NCI-H1105 (cell line): ENCODE measurements at places on chromosomes 7 and 10.

GRCh38 chr10:74728225-74728624 lies 98.2 kb upstream of the KAT6B start:
- DNase-seq = no peak

DNA sequence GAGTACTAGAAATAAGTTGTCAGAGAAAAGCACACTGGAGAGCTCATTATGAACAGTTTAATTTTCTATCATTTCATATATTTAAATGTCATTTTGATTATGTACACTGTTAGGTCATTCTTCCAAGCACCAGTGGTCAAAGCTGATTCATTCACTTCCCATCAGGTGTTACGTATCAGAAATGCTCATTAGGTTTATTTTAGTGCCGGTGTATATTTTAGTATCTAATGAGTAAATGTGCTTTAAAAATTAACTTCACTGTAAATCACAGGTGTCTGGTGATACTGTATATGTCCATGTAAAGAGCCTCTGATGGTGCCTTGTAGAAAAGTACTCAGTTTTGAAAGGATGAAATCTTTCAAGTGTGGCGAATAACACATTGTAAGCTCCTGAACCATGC lies 3.5 kb downstream of the DMTF1 start:
- DNase-seq = no peak

DNA sequence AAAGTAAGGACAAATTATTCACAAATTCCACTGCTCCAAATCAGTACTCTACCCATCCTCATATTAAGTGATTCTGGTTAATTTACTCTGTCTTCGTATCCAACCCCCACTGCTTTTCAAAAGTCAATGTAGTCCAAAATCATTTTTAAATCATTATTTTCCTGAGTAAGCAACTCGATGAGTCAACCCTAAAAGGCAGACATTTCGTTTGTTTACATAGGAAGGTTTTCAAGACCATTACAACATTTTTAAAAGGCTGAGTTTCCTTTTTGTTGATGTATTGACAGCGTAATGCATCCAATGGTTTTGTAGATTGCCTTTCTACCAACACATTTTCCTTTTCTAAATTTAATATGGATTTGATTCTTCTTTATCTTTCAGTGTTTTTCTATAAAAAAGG lies 523.0 kb upstream of the ANKRD30A start:
- no peak for DNase-seq

DNA sequence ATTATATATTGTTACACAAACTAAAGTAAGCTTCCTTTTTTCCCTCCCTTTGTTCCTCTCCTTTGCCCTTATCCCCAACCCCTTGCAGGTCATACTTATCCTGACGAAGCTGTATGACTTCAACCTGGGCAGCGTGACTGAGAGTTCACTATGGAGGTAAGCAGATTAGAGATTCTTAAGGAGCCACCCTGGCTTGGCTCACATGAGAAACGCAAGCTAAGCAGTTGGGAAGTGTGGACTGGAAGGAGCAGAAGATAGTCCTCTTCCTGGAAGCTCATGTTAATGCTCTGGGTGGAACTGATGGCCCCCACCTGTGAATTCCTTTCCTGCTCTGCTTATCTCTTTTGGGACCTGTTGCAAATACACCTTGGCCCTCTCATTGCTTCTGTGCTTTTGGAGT lies 201.6 kb downstream of the SORCS3 start:
- DNase-seq = no peak

DNA sequence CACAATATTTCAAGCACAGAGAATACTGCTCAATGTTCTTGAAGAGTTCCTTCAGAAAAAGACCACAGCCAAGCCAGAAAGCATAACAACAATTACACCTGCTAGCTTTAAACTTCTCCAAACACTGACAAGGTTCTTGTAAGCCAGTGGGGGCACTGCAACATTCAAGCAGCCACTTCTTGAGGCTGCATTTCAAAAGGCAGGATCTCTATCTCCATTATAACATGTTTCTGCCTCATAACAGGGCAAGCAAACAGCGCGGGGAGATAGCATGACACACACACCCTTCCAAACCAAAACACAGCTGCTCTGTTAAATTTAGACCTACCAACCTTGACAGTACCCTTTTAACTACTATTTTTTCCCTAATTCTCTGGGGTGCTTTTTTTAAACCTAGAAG lies 30.8 kb downstream of the CHCHD3 start:
- DNase-seq = no peak

- no peak for DNase-seq
These were observed 91.4 kb downstream of the CARD11 start for GRCh38 chr7:2952316-2952715.

DNA sequence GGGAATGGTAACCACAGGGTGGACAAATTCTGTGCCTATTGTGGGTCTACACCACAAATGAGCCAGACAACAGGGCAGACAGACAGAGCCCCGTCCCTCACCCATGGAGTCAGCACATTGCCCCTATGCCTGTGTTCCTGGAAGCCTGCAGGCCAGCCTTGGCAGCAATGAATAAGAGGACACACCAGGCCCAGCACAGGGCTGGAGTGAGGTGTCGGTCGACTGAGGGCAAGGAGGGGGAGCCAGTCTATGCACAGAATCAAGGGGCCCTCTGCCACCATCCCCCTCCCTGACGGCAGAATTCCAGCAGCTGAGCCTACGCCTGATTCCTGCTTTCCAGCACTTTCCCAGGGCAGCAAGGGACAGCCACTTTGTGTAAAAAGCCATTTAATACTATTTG lies 98.2 kb downstream of the CALN1 start:
- DNase-seq = no peak

DNA sequence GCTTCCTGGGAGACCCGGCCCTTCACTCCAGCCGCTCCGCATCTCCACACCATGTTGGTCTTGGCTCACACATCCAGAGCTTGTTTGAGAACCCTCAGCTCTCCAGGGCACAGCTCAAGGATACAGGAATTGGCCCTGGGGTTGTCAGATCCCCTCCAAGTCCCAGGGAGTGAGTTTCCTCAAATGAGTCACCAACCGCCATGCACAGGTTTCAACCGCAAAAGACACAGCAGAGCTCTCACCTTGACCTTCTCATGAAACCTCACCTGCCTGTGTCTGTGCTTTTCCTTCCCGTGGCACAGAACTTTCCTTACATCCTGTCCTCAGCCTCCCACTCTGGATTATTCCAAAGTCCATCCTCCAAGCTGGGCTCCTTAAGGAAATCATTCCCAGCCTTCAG lies 20.6 kb downstream of the AZGP1 start:
- no peak for DNase-seq

DNA sequence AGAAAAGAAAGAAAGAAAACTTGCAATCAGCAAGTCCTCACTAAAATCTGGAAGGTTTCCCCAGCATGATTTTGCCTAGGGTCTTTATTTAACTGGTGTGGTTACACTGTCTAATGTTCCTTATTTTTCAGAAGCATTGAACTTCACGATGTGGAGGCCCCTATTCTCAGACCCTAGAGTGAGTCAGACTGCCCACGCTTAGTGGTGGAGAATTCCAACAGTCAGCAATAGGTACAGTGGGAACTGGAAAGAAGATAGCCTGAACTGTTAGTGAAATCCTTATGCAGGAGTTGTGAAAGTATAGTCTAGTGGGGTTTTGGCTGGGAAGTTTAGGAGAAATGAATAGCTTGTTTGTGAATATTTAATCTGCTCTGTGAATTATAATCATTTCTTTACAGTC lies 115.0 kb downstream of the FZD1 start:
- DNase-seq = no peak

GRCh38 chr10:113479346-113480080 lies 73.3 kb upstream of the HABP2 start:
- no peak for DNase-seq

- no peak for DNase-seq
These were observed 339.6 kb upstream of the VWC2 start for GRCh38 chr7:49433794-49434193.

DNA sequence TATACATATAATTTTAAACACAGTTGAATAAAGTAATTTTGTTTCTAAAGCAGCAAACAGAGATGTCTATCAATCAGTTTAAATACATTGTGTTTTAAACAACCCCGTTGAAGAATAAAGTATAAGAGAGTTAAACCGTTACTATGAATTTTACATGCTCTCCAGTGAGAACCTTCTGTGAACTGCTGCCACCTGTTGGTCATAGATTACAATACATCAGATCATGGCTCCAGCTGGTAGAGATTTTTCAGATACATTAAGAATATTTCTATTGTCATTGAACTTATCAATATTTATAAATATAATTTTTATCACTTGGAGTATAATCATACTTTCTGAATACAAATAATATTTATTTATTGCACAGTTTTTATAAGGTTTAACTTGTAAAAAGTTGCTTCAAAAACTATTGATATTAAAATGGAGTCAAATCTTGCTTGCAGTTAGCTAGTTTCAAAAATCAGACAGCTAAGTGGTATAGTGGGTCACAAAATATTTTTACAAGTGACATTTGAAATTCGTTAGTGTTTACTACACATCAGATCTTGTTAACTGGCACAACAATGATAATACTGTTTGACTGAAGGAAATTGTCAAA lies 561.2 kb upstream of the PHF14 start:
- DNase-seq = peak; percentile 15

- peak; percentile 59 for DNase-seq
These were observed 14.4 kb upstream of the AHCYL2 start for GRCh38 chr7:129210256-129210988.

- no peak for DNase-seq
These were observed 20.3 kb upstream of the RNF32 start for GRCh38 chr7:156620291-156620675.

GRCh38 chr7:80869106-80869784 lies 49.6 kb downstream of the SEMA3C start:
- no peak for DNase-seq

DNA sequence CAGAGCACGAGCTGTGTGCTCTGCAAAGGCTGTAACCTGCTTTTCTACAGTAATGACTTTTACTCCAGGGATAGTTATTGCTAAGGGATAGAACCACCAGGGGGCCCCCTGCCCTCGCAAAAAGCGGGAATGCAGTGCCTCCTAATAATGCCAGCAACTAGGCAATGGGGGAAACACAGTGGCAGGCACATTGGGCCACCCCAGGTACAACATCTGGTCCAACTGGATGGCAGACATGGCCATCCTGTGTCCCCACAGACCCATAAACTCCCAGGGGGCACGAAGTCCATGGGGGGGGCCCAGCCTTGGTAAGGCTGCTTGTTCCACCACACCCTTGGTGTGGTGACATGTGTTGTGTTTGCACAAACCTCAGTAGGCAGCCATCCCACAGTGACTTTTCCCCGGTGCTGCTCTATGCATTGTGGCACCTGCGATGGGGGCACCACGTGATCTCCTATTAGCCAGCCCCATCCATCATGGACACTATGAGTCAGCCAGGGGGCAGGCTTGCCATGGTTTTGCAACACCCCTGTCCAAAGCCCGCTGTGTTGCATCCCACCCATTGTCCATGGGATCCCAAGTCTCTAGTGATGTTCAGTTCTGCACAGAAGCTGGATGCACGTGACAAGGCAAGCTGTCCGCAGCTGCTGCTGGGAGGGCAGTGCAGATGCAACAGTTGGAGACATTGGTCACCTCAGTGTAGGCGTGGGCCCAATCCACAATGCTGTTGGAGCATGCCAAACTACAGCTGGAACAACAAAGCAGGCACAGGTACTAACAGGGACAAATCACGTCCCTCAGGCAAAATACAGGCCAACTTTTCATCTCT lies 84.0 kb downstream of the ANLN start:
- peak; percentile 8 for DNase-seq

GRCh38 chr7:28174442-28174841 lies 6.2 kb downstream of the JAZF1 start:
- DNase-seq = no peak

DNA sequence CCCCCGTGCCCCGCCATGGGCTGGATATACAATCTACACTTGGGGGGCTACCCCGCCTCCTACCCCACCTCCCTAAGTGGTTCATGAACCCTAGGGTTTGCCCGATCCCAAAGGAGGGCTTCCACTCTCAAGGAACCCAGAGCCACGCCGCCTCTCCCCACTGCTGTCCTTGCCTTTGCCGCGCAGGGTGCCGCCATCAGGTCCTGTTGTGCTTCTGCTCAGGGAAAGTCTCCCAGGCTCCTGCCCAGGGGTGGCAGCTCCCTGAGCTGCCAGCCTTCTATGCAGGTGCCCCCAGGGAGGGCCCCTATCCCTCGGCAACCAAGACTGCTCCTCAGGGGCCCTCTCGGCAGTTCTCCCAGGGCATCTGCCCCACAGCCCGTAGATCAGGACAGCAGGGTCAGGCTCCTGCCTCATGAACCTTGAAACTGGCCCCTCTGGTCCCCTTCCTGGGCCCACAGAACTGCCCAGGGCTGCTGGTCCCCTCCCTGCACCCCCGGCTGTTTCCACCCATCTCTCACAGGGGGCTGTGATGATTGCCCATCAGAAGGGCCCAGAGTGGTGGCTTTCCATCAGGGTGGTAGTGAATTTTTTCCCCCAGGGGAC lies 13.0 kb upstream of the PCBD1 start:
- DNase-seq = no peak

DNA sequence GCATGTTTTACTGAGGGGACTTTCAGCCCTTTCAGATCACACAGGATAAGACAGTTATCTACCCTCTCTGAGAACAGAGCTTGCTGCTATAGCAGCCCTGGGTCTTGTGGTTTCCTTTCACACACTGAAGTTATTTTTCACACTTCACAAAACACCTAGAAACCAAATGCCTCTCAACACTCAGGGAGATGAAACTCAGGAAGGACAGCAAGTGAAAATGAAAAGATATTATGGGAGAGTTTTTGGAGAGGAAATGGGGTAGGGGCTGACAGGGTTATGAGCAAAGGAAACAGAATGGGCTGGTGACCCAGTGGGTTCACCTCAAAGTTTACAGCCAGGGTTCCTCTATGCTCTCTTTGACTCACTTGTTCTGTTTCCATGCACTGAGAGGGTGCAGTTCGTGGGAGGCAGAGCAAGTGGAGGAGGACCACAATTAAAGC lies 17.0 kb upstream of the GIMAP2 start:
- DNase-seq = no peak

GRCh38 chr7:66039094-66039670 lies 36.4 kb upstream of the ASL start:
- no peak for DNase-seq

- DNase-seq = no peak
These were observed 222.4 kb upstream of the PFKP start for GRCh38 chr10:2844925-2845324.

GRCh38 chr10:97939446-97939990 lies 89.9 kb downstream of the GOLGA7B start:
- no peak for DNase-seq

DNA sequence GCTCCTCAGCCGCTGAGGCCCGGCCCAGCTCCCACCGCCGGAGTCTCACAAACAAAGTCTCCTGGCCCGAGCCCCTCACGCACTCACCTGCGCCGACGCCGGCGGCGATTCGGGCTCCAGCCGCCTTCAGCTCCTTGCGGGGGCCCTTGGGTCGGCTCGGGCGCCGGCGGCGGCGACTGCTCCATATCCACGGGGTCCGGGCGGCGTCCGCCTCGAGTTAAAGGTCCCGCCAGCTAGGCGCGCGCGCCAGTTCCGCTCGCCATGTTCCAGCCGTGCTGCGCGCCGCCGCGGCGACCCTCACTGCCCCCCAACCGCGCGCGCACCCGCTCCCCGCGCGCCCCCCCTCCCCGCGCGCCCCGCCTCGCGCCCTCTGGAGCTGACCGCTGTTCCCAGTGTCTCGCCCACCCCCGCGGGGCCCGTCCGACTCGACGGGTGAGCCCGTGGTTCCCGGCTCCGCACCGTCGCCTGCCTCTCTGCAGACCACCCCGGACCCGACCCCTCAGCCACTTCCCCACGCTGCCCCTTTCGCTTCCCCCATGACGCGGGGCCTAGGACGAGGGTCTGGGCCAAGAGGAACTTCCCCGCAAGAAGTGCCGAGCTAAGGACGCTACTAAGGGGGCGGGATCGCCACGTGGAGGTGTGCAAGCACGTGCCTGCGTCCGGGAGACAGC lies 396.1 kb downstream of the ZNF33B start:
- DNase-seq = no peak

- DNase-seq = no peak
These were observed 5.3 kb downstream of the FBH1 start for GRCh38 chr10:5895365-5895764.
